NCI-H2081 treated with DMSO at 0.1 percent for 48 hours (cell line): ENCODE measurements at places on chromosomes 5 and 9.

GRCh38 chr5:122602700-122603099 lies 172.2 kb upstream of the SNX2 start:
- DNase-seq, result no peak

DNA sequence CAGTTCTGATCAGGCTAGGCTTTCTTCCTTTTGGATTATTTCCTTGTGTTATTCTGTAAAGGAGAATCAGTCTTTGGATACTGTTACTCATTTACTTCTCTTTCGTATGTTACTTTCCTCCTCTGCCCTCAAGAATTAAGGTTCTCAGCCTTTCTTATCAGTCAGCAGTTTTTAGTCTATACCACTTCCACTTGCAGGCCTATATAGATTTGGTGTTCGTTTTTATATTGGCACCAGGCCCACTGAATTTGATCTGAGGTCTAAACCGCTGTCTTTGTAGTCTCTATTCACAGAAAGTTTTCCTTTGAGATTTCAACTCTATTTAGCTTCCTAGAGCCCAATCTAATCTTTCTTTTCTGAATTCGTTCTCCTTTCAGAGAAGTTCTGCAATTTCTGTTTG lies 62.8 kb downstream of the ERBIN start:
- no peak for DNase-seq

DNA sequence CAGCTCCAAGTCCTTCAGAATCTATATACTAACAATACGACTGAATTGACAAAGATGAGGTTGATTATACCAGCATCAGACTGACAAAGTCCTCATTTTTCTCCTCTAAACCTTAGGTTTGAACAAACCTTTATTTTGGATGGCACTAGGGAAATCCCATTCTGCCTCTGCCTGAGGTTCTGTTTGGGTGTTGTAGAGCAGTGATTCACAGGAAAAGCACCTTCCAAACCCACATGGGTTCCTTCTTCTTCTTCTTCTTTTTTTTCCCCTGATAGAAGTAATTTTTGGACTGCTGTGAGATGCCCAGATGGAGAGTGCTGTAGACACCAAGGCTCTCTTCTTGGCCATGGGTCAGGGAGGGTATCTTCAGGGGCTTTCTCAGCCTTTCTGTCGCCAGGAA lies 164.9 kb upstream of the PAPPA start:
- no peak for DNase-seq

- peak; percentile 64 for DNase-seq
Measured at GRCh38 chr5:1644810-1645571, 121.2 kb upstream of the LPCAT1 start.

DNA sequence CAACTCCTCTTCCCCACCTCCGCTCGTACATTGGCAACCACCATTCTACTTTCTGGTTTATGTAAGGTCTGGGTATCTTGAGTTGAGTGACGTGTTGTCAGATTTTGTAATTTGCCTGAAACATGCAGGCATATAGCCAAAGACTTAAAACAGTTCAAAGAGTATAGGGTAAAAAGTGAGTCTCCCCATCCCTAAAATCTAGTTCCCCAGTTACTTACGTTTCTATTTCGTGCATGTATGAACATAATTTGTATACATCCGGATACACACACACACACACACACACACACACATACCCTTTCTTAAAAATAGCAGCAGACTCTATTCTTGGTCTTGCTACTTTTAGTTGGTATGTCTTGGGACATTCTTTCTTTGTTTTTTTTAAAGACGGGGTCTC lies 915 bp downstream of the HSDL2 start:
- DNase-seq, result no peak

DNA sequence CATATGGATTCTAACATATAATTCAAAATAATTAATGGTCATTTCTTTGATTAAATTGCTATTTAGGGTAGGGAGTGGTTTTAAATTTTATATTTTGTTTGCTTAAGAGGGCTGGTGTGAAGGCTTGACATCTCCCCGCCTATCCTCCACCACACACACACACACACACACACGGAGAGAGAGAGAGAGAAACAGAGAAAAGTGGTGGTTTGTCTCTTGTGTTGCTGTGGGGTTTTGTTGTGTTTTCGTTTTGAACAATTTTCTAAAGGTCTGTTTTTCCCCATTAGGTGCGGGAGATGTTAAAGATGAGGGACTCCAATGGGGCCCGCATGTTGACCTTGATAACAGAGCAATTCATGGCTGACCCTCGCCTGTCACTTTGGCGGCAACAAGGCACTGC lies 161.9 kb downstream of the ZSWIM6 start:
- DNase-seq, result no peak

DNA sequence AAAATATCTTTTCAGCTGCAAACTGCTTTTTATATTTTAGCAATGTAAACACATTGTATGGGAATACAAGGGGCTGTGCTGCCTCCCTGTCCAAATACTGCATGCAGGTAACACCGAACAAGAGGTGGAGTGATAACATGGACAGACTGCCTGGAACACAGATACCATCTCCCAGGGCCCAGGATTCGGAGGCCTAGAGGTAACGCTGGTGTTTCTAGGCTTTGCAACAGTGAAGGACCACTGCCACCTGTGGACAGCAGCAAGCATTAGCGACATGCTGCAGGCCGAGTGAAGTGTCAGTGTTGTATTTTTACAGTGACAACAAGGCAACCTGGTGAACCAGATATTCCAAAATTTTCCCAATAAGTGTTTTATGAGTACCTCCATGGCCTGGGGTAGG lies 379.1 kb downstream of the DMRT2 start:
- no peak for DNase-seq

- DNase-seq, result no peak
Measured at GRCh38 chr5:150637245-150638052, 3.0 kb upstream of the SYNPO start.

GRCh38 chr5:52502460-52502999 lies 285.2 kb upstream of the ITGA1 start:
- DNase-seq, result no peak

- DNase-seq, result no peak
Measured at GRCh38 chr9:129889122-129889940, 54.1 kb downstream of the USP20 start.

DNA sequence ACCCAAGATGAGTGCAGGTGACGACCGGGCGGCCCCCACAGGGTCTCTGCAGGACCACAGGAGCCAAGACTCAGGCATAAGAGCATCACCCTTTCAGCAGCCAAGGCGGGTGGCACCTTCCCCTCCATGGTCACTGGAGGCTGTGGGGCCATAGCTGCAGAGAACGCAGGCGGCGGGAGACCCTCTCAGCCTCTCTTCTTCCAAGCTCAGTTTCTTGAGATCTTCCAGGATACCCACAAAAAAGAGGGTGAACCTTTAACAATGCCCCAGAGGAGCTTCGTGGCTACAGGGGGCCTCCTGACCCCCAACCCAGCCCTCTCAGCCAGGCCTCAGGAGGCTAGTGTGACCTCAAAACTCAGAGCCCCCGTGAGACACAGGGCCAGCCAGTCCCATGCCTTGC lies 5.8 kb upstream of the TBC1D9B start:
- DNase-seq, result no peak

- DNase-seq, result no peak
Measured at GRCh38 chr5:88727705-88728313, 155.2 kb downstream of the MEF2C start.

GRCh38 chr9:133769511-133770075 lies 31.4 kb upstream of the SARDH start:
- DNase-seq, result no peak

GRCh38 chr5:1757511-1757910 lies 42.1 kb downstream of the MRPL36 start:
- no peak for DNase-seq

DNA sequence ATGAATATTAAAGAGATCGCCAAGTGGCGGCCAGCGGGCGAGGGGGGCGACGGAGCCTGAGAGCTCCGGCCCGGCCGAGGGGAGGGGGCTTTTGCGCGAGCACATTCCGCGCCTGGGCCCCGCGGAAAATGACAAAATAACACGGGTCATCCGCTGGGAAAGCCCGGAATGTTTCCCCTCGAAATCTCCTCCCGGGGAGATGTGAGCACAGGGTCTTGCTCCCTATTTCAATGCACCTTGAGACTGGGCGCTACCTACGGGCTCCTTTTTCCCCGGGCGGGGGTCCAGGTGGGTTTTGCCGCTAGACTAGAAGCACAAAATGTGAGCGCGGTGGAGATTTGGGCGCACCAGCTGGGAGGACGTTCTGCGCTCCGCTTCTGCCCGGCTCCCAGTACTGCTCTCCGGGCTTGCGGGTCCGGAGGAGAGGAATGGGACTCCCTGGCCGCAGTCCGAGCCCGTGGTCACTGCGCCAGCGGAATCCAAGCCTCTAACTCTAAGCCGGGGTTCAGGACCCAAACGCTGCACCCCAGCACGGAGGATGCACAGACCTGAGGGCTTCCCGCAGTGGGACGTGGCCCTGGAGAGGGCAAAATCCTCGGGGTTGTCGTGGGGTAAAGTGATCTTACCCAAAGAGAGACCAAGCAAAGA lies 2.8 kb upstream of the PRDM12 start:
- no peak for DNase-seq

- DNase-seq, result no peak
Measured at GRCh38 chr9:85743275-85744128, 1.7 kb upstream of the AGTPBP1 start.

DNA sequence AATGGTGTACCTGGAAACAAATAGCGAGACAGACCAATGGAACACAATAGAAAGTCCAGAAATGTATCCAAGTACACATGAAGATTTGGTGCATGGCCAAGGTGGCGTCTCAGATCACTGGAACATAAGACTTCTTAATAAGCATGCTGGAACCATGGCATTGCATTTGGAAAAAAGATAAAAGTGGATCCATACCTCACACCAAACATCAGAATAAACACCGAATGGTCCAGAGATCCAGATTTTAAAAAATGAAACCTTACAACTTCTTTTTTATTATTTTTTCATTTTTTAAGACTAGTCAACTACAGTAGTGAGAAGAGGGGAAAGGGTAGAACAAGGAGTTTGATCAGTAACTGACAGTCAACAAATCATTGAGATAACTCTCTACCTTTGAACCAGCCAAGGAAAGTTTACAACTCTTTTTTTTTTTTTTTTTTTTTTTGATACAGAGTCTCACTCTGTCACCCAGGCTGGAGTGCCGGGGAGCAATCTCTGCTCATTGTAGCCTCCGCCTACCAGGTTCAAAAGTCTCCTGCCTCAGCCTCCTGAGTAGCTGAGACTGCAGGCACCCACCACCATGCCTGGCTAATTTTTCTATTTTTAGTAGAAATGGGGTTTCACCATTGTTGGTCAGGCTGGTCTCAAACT lies 8.8 kb upstream of the DUSP1 start:
- DNase-seq, result no peak

GRCh38 chr9:110077925-110078324 lies 130.0 kb downstream of the C9orf152 start:
- DNase-seq, result no peak

- DNase-seq, result no peak
Measured at GRCh38 chr5:91499943-91500531, 116.9 kb upstream of the ARRDC3 start.

- DNase-seq, result no peak
Measured at GRCh38 chr5:130333089-130333488, 428.8 kb downstream of the CHSY3 start.

GRCh38 chr9:7118633-7119032 lies 360.9 kb downstream of the KDM4C start:
- no peak for DNase-seq

DNA sequence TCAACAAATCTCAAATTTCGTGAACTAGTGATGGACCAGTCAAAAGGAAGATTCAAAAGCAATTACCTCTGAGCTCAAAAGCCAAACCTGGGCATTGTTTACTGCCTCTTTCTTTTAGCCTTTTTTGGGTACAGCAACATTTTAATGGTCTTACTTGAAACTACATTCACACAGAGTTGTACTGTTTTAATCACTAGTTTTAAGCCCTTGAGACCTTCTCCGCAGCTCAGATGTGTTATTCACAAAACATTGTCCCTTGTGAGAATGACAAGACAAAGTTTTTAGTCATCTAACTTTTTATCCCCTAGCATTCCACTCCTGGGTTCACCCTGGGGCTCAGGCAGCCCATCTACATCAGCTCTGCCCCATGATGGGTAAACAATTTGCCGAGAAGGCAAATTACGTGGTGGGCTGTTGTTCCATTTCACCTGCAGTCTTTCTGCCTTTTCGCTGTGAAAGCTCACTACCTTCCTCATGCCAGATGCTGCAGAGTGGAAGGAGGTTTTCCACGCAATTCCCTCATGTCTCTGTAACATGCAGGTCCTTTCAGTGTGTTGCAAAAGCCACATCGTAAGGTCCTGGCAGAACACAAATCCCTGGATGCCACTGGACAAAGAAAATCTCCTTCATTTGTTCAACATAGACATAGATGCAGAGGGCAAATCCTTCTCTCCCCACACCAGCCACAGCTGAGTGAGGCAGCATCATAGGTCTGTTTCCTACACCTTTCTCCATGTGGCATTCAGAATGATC lies 175.7 kb downstream of the EBF1 start:
- DNase-seq, result no peak

DNA sequence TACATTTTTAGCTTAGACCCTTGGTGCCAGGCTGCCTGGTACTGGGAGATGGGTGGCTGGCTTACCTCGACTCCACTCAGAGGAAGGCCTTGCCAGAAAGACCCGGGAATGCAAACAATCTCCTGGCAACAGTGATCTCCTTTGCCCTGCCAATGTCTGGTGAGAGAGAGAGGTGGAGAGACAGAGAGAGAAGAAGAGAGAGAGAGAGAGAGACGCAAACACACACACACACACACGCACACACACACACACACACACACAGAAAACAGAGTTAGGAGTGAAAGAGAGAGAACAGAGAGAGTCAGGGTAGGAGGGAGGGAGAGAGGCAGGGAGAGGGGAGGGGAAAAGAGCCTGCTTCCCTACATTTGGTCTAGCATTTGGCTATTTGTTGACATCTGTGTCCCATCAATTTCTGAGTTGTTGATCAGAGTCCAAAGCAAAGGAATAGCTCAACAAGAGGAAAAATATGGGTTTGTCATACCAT lies 181.6 kb upstream of the MAP1B start:
- DNase-seq, result no peak

DNA sequence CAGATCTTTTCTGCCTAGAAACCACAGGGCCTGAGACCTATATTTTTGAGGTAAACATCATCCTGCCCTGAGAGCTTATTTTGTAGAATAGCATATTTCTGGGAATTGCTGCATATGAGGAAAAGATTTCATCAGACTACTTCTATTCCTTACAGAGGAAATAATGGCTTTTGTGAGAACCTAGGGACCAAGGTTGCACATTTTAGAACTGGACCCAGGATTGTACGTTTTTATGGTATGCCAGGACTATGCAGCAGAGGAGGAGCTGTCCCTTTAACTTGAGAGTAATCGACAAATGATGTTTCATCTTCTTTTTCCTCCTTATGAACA lies 2.2 kb upstream of the ALDH1A1 start:
- DNase-seq, result no peak

GRCh38 chr9:89470224-89470839 lies 27.6 kb downstream of the SEMA4D start:
- DNase-seq, result no peak

GRCh38 chr5:176438959-176439757 lies 9.0 kb upstream of the FAF2 start:
- DNase-seq, result no peak

- DNase-seq, result no peak
Measured at GRCh38 chr5:45098483-45098882, 289.7 kb downstream of the MRPS30 start.
